ENCODE measurements at places on chromosomes 11 and 22.

- no peaks in the 10 kb centered on the region for H3K27me3 ChIP-seq
- H3K4me1 ChIP-seq, result peaks cover 2% of the 10 kb centered on the region
- H3K4me3 ChIP-seq, result no peak overlapping the region
- H3K27ac ChIP-seq, result no peak overlapping the region
Observed at GRCh38 chr22:19903031-19903430, 38.5 kb upstream of the COMT start.

DNA sequence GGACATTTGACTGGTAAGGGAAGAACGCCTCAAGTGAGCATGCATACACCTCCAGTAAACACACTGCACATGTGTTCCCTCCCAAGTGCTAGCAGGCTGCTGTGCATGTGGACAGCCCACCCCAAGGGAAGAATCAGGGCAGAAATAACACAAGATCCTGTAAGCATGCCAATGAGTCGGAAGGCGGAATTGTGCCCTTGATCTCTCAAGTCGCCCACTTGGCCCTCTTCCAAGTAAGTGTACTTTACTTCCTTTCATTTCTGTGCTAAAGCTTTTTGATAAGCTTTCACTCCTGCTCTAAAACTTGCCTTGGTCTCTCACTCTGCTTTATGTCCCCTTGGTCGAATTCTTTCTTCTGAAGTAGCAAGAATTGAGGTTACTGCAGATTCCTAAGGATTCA is 139.6 kb downstream of the TRPC6 start:
- DNase-seq, result no peak
- H3K36me3 ChIP-seq, result no peaks in the 10 kb centered on the region
- H3K4me1 ChIP-seq, result no peaks in the 10 kb centered on the region

GRCh38 chr11:47108214-47108613 is 68.5 kb downstream of the ARFGAP2 start:
- no peaks in the 10 kb centered on the region for H3K36me3 ChIP-seq
- no peaks in the 10 kb centered on the region for H3K27me3 ChIP-seq
- H3K4me1 ChIP-seq, result no peaks in the 10 kb centered on the region
- no peak for DNase-seq

DNA sequence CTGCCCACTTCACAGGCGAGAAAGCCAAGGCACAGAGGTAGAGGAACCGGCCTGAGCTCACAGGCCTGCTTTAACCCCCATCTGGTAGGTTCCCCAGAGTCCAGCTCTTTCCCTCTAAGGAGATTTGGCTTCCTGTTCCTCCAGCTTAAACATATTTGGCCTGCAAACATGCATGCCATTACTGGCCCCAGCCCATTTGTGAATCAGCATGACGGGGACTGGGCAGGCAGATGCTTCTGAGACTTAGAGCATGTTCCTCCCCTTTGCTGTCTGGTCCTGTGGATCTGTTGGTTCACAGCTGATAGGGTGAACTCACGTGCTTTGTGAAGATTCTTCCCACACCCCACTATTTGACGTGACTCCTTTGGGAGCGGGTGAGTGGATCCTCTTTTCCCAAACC is 12.6 kb downstream of the CHST1 start:
- H3K36me3 ChIP-seq, result no peaks in the 10 kb centered on the region
- H3K4me3 ChIP-seq, result no peak overlapping the region
- H3K27ac ChIP-seq, result no peak overlapping the region
- H3K27me3 ChIP-seq, result peaks cover 4% of the 10 kb centered on the region

DNA sequence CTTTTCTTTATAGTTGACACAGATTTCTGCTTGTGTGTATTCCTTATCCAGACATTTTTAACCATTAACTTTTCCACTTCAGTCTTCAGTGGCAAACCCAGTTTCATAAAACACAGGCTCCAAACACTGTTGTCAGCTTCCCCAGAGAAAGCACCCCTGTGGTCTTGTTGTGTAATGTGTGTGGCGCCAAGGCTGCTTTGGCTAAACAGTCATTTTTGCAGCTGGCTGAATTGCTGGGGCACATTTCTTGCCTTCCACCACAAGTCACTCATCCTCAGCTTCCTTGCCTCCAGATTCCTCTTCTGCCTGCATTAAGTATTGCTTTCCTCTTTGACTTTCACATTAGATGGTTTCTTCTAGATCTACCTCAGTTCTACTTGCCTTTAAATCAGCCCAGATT is 40.5 kb downstream of the ARHGAP1 start:
- H3K36me3 ChIP-seq, result peaks cover 53% of the 10 kb centered on the region
- no peak overlapping the region for H3K27ac ChIP-seq
- no peak for DNase-seq
- no peaks in the 10 kb centered on the region for H3K4me1 ChIP-seq
- no peaks in the 10 kb centered on the region for H3K27me3 ChIP-seq

DNA sequence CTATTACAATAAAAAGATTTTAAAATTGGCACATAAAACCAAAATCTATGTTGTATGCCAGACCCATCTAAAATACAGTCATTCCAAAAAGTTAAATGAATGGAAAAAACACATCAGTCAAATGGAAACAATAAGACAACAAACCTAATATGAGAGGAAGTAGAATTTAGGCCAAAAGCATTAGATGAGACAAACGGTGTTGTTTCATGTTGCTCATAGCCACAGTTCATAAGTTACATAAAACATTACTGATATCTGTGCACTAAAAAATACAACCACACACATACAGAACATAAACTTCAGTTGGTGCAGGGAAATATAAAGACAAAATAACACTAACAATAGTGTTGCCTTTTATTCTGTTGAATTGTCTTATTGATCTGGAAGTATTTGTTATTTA is 661.9 kb downstream of the CNTN5 start:
- no peak overlapping the region for H3K4me3 ChIP-seq
- no peaks in the 10 kb centered on the region for H3K27me3 ChIP-seq
- no peaks in the 10 kb centered on the region for H3K36me3 ChIP-seq
- no peak overlapping the region for H3K27ac ChIP-seq
- no peak for DNase-seq
- H3K4me1 ChIP-seq, result no peaks in the 10 kb centered on the region

DNA sequence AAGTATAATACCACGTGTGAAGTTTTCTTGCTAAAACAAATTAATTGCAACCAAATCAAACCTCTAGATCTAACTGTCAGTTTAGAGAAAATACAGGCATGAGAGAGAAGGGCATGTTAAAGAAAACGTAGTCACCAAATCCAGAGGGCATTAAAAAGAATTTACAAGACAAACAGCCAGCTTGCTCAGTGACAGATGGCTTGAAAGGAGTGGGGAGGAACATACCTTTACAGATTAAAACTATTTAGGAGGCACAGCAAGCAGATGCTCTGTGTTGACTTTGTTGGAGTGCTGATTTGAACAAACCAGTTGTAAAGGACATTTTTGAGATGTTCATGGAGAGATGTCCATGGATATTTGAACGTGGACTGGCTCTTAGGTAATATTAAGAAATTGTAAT is 96.9 kb downstream of the ATXN10 start:
- H3K36me3 ChIP-seq, result peaks cover under 1% of the 10 kb centered on the region
- H3K4me1 ChIP-seq, result peaks cover 17% of the 10 kb centered on the region
- DNase-seq, result no peak
- no peaks in the 10 kb centered on the region for H3K27me3 ChIP-seq
- H3K4me3 ChIP-seq, result no peak overlapping the region

- peaks cover 7% of the 10 kb centered on the region for H3K27me3 ChIP-seq
- H3K4me1 ChIP-seq, result no peaks in the 10 kb centered on the region
- no peaks in the 10 kb centered on the region for H3K36me3 ChIP-seq
- no peak for DNase-seq
Observed at GRCh38 chr11:134398644-134399292, 13.3 kb downstream of the B3GAT1 start.

DNA sequence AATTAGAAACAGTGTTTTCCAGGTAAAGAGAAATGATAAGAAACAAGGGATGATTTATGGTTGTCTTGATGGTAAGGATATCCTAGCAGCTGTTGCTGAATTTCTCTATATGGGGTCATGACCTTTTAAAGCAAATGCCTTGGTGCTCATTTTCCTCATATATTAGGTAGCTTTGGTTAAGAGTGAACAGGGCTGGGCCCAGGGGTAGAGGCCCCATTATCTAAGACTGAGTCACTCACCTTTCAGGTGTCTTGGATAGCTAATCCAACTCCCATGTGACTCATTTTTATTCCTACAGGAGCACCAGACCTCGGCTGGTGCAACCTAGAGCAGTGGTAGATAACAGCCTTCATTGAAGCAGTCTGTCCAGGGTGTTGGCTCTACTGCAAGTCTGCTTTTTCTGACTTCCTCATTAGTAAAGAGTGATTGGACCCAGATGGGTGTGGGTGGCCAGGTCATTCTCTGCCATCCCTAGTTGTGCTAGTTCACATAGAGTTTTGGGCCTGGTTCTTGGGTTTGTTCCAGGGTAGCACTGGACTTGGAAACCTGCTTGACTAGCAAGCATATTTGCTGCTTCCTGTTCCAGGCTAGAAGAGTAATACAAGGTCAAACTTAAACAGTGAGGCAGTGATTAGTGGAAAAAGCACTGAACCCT is 37.4 kb downstream of the CTNND1 start:
- no peaks in the 10 kb centered on the region for H3K27me3 ChIP-seq
- no peak for DNase-seq
- H3K27ac ChIP-seq, result peak overlapping the region; percentile 58
- H3K36me3 ChIP-seq, result peaks cover 17% of the 10 kb centered on the region

DNA sequence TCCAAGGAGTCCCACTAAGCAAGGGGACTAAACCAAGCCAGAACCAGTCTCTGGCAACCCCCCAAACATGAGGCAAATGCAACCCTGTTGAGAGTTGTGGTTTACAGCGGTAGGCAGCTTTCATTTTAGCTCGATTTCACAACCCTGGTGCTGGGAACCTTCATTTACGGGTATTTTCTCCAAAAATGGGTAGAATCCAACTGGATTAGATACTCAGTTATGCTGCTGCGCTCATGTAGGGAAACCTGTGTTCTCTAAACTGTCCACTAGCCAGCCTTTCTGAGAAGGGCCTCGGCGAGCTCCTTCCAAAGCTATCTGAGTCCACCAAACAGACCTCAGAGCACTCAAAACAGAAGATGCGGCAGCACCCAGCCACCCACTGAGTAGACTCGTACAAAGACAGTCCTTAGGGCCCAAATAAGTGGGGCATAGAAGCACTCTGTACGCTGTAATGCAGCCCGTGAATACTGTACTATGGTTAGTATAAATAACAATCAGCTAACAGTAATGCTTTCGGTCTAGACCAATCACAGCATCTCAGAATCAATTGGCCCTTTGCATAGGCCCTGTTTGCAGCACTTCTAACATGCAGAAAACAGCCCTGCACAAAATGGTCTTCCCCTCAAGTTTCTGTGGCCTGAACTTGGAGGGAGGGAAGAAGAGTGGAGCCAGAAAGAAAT is 104.7 kb downstream of the ETS1 start:
- DNase-seq, result peak; percentile 69
- H3K4me1 ChIP-seq, result peaks cover 94% of the 10 kb centered on the region
- peaks cover 96% of the 10 kb centered on the region for H3K36me3 ChIP-seq
- no peaks in the 10 kb centered on the region for H3K27me3 ChIP-seq

DNA sequence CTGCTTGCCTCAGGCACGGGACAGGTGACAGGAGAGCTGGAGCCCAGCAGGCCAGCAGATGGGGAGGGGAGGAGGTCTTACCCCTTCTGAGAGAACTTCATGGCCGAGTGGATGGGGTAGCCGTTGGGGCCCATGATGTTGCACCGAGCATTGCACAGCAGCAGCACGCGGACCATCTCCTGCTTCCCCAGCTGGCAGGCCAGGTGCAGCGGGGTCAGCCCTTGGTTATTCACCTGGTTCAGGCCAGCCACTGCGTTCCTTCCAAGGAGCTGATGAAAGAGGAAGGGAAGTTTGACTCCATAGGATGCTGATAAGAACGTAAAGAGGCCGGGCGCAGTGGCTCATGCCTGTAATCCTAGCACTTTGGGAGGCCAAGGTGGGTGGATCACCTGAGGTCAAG is 29.4 kb upstream of the BAIAP2L2 start:
- no peak overlapping the region for H3K4me3 ChIP-seq
- H3K4me1 ChIP-seq, result peaks cover 5% of the 10 kb centered on the region
- H3K27ac ChIP-seq, result no peak overlapping the region
- H3K27me3 ChIP-seq, result no peaks in the 10 kb centered on the region
- peaks cover 14% of the 10 kb centered on the region for H3K36me3 ChIP-seq
- no peak for DNase-seq

GRCh38 chr11:128061281-128061871 is 526.0 kb downstream of the ETS1 start:
- H3K4me3 ChIP-seq, result no peak overlapping the region
- H3K27me3 ChIP-seq, result peaks cover 3% of the 10 kb centered on the region
- DNase-seq, result no peak
- peaks cover 4% of the 10 kb centered on the region for H3K36me3 ChIP-seq

DNA sequence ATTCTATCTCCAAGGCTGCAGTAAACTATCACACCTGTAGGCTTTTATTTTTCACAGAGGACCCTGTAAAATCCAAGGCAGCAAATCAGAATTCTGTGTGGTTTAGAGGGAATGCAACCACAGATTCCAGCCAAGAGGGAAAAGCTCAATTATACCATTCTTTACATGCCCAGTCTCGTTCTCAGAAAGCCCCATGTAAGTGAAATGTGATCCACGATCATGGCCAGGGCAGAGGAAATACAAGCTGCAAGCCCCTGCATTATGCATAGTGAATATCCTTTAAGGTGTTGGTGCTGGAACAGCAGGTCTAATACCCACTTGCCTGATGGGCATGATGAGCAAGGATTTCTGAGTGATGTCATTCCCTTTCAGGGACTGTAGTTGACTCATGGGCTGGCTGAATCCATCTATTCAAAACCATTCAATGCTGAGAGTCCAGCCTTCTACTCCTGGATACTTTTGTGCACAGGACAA is 198.7 kb upstream of the MTMR2 start:
- no peaks in the 10 kb centered on the region for H3K36me3 ChIP-seq
- no peaks in the 10 kb centered on the region for H3K27me3 ChIP-seq
- DNase-seq, result no peak
- H3K4me1 ChIP-seq, result peaks cover 17% of the 10 kb centered on the region
- H3K4me3 ChIP-seq, result no peak overlapping the region

DNA sequence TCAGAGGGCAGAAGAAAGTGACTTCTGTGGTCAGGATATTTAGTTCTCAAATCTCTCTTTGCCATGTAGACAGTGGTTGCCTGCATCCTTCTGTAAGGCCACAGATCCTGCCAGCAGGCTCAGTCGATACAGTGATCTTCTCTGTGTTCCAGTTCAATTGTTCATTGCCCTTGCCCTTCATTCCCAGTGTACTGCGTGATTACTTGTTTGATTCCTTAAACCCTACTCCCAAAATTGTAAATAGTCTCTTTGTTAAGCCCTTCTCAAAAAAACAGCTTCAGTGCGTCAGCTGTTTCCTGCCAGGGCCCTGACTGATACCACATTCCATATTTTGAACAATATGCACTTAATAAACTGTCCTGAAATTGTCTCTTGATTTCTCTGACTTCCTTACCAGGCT is 9.3 kb upstream of the TYR start:
- no peak overlapping the region for H3K27ac ChIP-seq
- no peak for DNase-seq
- H3K4me1 ChIP-seq, result no peaks in the 10 kb centered on the region
- H3K4me3 ChIP-seq, result no peak overlapping the region
- H3K27me3 ChIP-seq, result no peaks in the 10 kb centered on the region
- H3K36me3 ChIP-seq, result no peaks in the 10 kb centered on the region

GRCh38 chr11:20949585-20949984 is 280.2 kb downstream of the NELL1 start:
- H3K4me3 ChIP-seq, result no peak overlapping the region
- no peak overlapping the region for H3K27ac ChIP-seq
- no peaks in the 10 kb centered on the region for H3K4me1 ChIP-seq
- H3K27me3 ChIP-seq, result no peaks in the 10 kb centered on the region
- no peaks in the 10 kb centered on the region for H3K36me3 ChIP-seq
